ENCODE measurements at places on chromosomes 11 and 22.
A peak's percentile ranks its signal among the peaks of the same experiment; 100 is the strongest.

DNA sequence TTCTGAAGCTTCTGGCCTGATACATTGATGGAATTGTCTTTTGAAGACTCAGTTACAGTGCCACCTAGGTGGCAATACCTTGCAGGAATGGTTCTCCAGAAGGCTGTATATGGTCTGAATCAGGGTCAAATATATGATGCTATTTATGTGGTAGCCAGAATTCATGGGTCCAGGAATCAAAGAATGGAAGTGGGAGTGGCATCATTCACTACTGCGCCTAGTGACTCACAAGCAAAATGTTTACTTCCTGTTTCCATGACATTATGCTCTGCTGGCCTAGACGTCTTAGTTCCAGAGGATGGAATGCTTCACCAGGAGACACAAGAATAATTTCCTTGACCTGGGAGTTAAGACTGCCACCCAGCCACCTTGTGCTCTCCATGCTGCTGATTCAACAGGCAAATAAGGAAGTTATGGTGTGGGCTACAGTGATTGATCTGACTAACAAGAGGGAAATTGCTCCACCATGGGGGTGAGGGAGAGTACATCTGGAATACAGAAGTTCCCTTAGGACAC lies 491.8 kb downstream of the ETS1 start:
- no peak for DNase-seq

GRCh38 chr22:37267135-37267587 lies 15.1 kb upstream of the CYTH4 start:
- DNase-seq = peak; percentile 84

DNA sequence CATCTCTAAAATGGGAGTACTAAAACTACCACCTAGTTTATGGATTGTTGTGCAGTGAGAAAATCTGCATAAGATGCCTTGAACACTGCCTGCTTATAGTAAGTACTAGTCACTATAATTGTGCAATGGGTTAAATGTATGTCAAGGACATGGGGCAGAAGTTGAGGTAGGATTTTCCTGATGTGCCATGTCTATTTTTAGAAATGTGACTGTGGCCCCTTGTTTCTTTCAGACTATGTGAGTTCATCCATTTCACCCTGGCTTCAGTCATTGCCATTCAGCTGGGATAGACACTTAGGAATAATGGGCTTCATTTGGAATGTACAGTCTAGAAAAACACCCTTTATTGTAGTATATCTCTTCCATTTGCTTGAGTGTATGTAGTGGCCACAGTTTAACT lies 51.4 kb downstream of the BDNF start:
- no peak for DNase-seq

GRCh38 chr11:10318527-10318802 lies 13.6 kb downstream of the ADM start:
- peak; percentile 14 for DNase-seq

GRCh38 chr11:97461044-97461880 lies 1071.4 kb downstream of the JRKL start:
- no peak for DNase-seq

- no peak for DNase-seq
Measured at GRCh38 chr22:26825960-26826935, 168.9 kb downstream of the MIAT start.

- no peak for DNase-seq
Measured at GRCh38 chr11:131724436-131724975, 354.1 kb downstream of the NTM start.

DNA sequence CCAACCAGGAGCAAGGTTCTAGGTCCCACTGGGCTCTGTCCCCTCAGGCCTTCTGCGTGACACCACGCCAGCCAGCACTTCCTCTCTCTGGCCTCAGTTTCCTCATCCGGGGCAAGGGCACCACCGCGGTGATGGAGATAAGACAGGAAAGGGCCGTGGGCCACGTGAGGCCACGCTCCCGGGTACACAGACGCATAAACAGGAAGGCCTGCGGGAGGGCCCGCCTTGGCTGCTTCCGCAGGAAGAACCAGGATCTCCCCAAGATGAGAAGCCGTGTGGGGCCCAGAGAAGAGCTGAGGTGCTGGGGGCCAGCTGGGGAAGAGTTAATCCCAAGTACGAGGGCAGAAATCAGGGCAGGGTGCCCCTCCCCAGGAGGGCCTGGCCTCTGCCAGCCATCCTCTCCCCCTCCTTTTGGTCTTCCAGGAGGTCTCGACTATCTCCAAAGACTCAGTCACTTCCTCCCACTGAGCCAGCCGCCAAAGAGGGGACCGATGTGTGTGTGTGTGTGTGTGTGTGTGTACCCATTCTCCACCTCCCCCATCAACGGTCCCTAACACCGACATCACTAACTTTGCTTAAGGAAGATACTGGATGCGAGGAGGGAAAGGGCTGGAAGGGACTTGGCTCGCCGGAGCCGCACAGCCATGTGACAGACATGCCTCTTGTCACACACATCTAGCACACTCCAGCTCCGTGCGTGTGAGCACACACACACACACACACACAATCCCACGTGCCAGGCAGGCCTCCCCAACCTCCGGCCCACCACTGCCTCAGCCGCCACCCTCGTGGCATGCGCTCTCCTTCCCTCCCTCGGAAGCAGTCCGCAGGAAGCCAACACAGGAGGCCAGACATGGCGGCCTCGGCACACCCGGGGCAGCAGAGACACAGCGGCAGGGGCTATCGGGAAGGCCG lies 1.4 kb downstream of the MFNG start:
- no peak for DNase-seq

- no peak for DNase-seq
Measured at GRCh38 chr11:113440816-113441215, 34.4 kb downstream of the DRD2 start.

GRCh38 chr22:45224331-45224730 lies 16.4 kb downstream of the KIAA0930 start:
- DNase-seq = no peak

DNA sequence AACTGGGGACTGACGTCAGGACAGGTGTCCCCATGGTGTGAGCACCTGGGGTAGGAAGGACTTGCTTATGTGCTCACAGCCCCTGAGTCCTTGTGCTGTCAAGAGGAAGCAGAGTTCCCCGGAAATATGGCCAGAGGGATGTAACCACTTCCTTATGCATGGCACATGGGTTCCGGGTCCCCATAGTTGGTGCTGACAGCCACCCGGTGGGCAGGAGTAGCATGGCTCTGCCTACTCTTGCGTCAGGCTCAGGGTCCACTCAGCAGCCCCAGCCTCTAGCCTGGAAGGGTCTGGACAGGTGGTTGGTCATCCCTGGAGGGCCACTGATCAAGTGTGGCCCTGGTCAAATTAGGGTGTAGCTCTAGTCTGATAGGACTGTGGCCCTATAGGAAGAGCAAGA lies 42.8 kb upstream of the CCND1 start:
- peak; percentile 16 for DNase-seq

DNA sequence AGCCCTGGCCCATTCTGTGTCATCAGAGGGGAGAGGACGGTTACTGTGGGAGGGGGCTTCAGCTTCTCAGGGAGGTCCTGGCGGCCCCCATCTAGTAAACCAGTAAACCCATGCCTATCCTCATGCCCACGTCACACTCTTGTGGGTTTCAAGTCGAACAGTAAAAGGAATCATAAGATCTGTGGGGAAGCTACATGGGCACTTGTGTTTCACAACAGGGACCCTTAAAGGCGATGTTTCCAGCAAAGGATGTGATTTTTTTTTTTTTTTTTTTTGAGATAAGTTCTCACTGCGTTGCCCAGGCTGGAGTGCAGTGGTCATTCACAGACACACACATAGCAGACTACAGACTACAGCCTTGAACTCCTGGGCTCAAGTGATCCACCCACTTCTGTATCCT lies 9.2 kb upstream of the PARVG start:
- no peak for DNase-seq

- no peak for DNase-seq
Measured at GRCh38 chr11:74069146-74070046, 60.5 kb upstream of the UCP3 start.

DNA sequence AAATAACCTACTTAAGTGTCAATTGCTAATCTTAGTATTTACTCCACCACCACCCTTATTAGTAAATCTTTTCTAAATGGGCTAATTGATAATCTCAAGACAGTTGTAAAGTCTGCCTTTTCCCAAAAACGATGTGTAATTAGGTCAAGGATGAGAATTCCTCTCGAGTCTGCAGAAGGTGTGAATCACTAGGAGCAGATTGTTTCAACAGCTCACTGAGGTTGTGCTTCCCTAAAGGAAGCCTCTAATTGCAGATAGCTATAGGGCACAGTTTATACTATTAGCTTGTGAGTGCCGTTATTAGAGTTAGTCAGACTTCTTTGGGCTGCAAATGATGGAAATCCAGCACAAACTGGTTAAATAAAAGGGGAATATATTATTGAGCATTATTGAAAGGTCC lies 84.9 kb downstream of the C11orf91 start:
- no peak for DNase-seq

GRCh38 chr11:12727563-12728211 lies 53.5 kb downstream of the TEAD1 start:
- DNase-seq = no peak

DNA sequence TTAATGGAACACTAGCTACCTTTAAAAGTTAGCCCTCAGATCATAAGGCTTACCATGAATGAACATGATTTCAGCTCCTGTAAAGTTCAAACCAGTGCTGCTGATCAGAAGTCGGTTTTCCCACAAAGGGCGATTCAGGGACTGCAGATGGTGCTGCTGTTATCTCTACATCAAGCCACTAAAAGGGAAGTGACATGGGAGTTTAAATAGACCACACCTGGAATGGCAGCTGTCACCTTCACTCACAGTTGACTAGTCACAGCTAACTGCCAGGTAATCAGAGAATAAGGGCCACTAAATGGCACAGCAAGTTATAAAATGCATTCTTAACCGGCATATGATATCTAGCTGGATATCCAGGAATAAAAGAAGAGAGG lies 581.1 kb upstream of the ARHGAP42 start:
- DNase-seq = no peak

All from GM23338 (cell line).